CD4-positive, alpha-beta T cell treated with Interferon gamma for 1 hour (primary cell): ENCODE measurements at places on chromosomes 11 and 22.

GRCh38 chr11:109641549-109641948, 219.6 kb downstream of the C11orf87 start:
- DNase-seq, result no peak

- peak; percentile 59 for DNase-seq
Observed at GRCh38 chr22:46602025-46602424, 18.2 kb upstream of the GRAMD4 start.

- no peak for DNase-seq
Observed at GRCh38 chr11:78414321-78415051, 3.1 kb downstream of the GAB2 start.

DNA sequence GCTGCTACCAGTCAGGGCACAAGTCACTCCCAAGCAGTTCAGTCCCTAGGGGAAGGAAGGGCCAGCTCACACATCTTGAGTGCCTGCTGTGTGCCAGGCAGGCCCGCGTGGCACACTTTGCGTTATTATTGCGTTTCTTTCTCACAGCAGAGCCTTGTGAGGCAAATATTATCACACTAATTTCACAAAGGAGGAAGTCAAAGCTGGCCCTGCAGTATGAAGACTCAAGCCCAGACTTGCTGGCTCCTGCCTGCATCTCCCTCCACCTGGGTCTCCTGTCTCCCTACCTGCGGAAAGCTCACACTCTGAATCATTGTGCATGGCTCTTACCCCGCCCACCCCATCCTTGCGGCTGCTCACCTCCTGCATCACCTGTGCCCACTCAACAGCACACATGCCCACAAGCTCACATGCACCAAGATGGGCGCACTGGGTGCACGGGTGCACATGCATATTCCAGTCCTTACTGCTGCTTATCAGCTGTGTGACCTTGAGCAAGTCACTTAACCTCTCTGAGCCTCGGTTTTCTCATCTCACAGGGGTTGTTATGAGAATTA, 31.7 kb upstream of the P2RY2 start:
- DNase-seq, result no peak

DNA sequence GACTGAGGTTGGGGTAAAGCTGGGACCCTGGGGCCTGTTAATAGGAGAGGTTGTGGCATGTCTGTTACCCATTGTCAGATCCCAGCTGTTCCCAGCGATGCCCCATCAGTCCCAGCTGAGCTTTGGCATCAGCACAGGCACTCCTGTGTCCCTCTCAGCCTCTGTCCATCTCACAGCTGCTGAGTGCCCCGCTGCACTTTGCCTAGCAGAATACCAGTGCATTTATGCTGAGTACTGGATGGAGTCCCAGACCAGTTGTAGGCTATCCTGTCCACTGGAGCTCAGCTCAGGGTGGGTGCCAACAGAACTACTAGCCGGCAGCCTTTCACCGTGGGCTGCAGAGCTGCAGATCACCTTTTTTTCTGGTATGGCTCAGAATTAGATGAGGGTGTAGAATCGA, 9.9 kb downstream of the FXYD6 start:
- DNase-seq, result no peak

GRCh38 chr11:22787551-22788162, 41.9 kb downstream of the SVIP start:
- no peak for DNase-seq

- no peak for DNase-seq
Observed at GRCh38 chr11:92224407-92225124, at the start of gene FAT3. FAT3 (plus strand) TSS chr11:92224818; CDS start chr11:92352113, 127,295 bp downstream.

GRCh38 chr22:22720724-22721261, 76.4 kb downstream of the GGTLC2 start:
- peak; percentile 36 for DNase-seq

GRCh38 chr11:17828311-17828751, 93.8 kb downstream of the KCNC1 start:
- DNase-seq, result no peak

DNA sequence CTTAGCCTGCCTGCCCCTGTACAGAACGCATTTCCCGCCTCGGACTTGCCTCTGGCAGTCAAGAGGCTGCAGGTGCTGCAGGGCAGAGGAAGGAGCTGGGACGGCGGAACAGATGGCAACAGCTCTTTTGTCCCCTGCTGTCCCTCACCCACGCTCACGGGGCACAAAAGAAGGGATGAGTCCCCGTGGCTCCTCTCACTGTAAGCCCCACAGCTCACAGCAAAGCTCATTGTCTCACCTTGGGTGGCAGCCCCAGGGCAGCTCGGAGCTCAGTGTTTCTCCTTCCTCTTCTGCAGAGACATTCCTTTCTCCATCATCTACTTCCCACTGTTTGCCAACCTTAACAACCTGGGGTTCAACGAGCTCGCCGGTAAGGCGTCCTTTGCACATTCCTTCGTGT, 24.3 kb downstream of the SLC25A18 start:
- DNase-seq, result no peak

DNA sequence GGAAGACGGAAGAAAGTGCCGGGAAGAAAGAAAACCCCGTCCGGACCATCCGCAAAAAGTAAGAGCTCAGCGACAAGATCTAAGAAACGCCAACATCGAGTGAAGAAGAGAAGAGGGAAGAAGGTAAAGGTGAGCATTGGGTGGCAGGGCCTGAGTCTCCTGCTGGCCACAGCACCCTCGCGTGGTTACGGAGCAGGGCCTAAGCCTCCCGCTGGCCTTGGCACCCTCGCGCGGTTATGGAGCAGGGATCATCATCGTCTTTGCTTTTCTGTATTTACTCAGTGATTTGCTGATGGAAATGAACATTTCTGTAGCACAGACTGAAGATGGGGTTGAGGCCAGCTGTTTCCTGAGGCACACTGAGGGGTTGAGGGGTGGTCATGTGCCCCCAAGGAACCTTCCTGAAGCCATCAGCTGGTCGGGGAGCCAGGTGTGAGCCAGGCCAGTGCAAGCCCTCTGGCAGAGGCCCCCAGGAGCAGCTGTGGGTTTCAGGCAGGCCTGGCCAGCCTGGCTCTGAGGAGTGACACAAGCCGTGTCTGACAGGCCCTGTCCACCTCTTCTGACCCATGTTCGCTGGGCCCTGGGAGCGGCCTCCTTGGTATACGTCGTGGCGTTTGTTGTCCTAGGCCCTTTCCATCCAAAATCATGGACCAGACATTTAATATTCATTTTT, 14.0 kb downstream of the IRF7 start:
- DNase-seq, result no peak
